ENCODE measurements at places on chromosomes 5 and 9.

GRCh38 chr5:151085517-151086041 lies 4.7 kb upstream of the TNIP1 start:
- no peak for DNase-seq

GRCh38 chr5:172216345-172216744 lies 22.4 kb downstream of the EFCAB9 start:
- no peak for DNase-seq

GRCh38 chr5:95861221-95861863 lies 38.8 kb upstream of the GLRX start:
- DNase-seq: no peak

DNA sequence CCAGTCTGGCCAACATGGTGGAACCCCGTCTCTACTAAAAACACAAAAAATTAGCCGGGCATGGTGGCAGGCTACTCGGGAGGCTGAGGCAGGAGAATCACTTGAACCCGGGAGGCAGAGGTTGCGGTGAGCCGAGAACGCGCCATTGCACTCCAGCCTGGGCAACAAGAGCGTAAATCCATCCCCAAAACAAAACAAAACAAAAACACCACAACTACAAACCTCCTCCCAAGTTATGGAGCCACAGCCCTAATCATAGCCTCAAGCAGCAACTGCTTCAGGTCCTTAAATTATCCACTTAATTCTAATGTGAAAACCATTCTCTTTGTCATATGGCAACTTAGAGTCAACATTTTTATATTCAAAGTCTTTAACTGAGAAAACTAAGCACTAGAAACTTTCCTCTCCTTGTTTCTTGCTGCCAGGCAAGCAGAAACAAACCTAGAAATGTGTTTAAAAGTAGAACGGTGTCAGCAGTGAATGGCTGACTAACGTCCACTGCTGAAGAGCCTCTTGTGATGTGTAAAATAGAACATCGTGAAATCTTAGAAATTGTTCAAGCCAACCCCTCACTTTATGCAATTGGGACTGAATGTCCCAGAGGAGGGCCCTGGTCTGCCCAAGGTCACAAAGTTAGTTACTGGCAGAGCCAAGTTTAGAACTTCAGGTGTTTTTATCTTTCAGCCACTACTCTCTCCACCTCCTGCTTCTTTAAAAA lies 5.7 kb downstream of the TMEM245 start:
- DNase-seq: no peak

DNA sequence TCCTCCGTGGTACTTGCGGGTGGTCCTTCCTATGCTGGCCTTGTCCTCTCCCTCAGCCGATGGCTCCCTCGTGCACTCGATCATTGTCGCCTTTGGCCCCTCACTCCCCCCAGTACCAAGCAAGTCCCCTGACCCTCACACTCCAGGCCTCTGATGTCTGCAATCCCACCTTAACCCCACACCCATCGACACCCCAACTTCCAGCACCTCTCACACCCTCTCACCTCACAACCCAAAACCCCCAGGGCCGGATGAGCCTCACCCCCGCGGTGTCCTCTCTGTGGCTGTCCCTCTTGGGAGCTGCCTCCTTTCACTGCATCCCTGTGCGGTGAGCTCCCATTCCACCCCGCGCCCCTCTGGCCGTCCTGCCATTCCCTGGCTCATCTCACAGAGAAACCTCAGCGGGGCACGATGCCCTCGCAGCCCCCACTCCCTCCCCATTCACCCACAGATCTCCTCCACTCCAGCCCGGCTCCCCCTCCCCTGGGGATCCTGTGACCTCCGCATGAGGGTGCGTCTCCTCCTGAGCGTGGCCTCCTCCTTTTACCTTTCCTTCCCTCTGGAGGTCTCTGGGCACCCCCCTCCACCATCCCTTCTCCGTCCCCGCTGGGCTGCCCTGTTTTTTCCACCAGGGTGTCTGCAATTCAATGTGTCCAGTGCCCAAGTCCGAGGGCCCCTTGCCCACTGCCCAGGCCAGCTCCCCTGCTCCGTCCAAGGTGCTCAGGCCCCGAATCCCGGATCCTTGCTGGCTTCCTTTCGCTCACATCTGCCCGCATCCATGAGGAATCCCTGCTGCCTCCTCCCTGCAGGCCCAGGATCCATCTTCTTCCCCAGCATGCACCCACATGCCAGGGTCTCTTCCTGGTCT lies 15.8 kb upstream of the RNU6ATAC start:
- DNase-seq: no peak

DNA sequence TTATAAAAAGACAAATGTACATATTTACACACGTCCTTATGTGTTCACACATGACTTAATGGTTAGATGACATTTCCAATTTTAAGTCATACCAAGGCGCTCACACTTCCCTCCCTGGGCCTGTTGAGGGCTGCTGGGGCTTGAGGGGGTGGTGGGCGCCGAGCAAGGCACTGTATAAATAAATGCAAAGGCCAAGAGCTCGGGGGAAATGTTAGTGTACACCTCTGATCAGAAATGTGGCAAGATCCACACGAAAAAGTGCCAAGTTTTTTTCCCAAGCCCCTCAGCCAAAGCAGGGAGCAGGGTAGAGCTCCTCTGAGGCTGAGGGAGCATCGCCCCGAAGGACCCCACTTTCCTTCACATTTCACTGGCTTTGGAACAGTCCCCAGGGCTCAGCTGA lies 7.5 kb downstream of the IRF1 start:
- DNase-seq: no peak

- no peak for DNase-seq
These were observed 57.6 kb downstream of the PFDN1 start for GRCh38 chr5:140245341-140245740.

DNA sequence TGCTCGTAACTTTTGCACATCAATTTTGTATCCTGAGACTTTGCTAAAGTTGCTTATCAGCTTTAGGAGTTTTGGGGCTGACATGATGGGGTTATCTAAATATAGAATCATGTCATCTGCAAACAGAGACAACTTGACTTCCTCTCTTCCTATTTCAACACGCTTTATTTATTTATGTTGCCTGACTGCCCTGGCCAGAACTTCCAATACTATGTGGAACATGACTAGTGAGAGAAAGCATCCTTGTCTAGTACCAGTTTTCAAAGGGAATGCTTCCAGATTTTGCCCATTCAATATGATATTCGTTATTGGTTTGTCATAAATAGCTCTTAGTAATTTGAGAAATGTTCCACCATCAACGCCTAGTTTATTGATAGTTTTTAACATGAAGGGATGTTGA lies 65.4 kb upstream of the CDH12 start:
- DNase-seq: no peak

- no peak for DNase-seq
These were observed 3.6 kb upstream of the SLC1A3 start for GRCh38 chr5:36602704-36603321.
